ENCODE measurements at places on chromosomes 6 and 20.

- no peak for DNase-seq
Observed at GRCh38 chr6:109204511-109204910, 109.2 kb downstream of the CEP57L1 start.

DNA sequence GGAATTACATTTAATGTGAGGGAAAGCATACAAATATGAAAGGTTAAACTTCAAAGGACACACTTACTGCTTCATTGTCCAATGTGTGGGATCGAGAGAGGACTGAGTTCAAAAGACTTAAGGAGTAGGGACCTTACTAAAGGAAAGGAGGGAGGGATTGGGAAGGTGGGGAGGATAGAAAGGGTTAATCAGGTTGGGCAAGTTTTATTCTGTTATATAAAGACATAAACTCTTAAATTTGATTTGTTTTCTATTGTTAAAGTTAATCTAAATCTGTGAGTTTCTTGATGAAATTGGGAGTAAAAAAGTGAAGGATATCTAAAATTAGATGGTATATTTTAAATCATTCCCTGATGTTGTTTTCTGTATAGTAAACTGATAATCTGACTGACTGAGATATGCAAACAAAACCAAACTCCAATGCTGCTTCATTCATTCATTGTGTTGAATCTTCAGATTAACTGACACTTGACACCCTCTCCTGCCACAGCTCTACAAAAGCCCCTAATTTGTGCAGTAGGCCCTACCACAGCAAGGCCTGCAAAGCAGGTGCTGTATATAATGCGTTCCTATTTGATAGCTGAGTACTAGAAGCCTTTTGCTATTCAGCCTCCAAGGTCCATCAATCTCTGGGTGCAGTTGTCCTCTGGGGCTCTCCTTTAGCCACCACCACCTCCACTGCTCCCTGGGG is 1.3 kb upstream of the UBE2J1 start:
- no peak for DNase-seq

DNA sequence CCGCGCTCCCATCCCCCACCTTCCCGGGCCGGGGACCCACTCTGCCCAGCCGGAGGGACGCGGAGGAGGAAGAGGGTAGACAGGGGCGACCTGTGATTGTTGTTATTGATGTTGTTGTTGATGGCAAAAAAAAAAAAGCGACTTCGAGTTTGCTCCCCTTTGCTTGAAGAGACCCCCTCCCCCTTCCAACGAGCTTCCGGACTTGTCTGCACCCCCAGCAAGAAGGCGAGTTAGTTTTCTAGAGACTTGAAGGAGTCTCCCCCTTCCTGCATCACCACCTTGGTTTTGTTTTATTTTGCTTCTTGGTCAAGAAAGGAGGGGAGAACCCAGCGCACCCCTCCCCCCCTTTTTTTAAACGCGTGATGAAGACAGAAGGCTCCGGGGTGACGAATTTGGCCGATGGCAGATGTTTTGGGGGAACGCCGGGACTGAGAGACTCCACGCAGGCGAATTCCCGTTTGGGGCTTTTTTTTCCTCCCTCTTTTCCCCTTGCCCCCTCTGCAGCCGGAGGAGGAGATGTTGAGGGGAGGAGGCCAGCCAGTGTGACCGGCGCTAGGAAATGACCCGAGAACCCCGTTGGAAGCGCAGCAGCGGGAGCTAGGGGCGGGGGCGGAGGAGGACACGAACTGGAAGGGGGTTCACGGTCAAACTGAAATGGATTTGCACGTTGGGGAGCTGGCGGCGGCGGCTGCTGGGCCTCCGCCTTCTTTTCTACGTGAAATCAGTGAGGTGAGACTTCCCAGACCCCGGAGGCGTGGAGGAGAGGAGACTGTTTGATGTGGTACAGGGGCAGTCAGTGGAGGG is 2.8 kb downstream of the SOX4 start:
- DNase-seq: peak; percentile 63

GRCh38 chr20:17971300-17972013 is 2.6 kb downstream of the MGME1 start:
- peak; percentile 27 for DNase-seq
